ENCODE measurements at places on chromosomes 1 and 21. TPM values are rescaled to one million over a fixed set of nuclear protein-coding genes. Genes with fewer than 3 reads are reported as not detected.

AVPR1B gene
- 0.22 TPM for total RNA-seq

ZBTB8A gene
- 3.5 TPM for total RNA-seq

CD34 gene
- not detected for total RNA-seq

KLHDC9 gene
- total RNA-seq = 3.2 TPM

KIF14 gene
- 23.6 TPM for total RNA-seq

TNNI3K gene
- total RNA-seq = not detected

GUCA2A gene
- total RNA-seq = not detected

SLC1A7 gene
- 0.23 TPM for total RNA-seq

EFNA3 gene
- total RNA-seq = 23.5 TPM

FCRL4 gene
- not detected for total RNA-seq

DOP1B gene
- total RNA-seq = 8.9 TPM

VTCN1 gene
- total RNA-seq = 0.12 TPM

SETDB1 gene
- total RNA-seq = 42.4 TPM

ERG gene
- not detected for total RNA-seq

Measured in PC-3 (cell line).